ENCODE measurements at places on chromosomes 4 and X. TPM values are rescaled to one million over a fixed set of nuclear protein-coding genes. Genes with fewer than 3 reads are reported as not detected.

PDZD4 gene
- total RNA-seq, result 0.80 TPM

MAGEA8 gene
- not detected for total RNA-seq

DNA sequence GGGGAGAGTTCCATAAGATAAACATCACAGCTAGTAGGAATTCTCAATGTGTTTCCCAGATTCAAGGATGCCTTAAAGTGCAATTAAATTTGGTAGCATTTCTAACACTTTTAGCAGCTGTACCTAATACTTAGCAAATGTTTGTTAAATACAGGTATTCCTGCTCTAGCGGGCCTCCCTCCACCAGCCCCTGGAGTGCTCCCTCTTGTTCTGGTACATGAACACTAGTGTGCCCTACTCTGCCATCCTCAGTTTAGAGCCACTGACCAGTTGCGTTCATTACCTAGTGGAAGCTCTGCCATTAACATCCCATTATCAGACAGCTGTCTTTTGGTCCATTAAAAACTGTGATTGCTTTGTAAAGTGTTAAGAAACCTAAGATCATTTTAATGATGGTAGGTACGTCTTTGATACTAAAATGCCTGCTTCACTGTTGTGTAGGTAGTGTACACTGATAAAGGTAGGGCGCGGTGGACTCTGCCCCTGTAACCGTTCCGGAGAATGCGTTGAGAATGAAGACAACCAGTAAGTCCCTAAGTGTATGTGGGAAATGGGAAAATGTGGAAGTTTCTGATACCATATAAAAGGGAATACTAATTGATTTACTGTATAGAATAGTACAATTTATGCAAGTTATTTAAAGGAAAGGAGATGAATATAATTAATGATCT, 21.7 kb downstream of the KIAA0232 start:
- no peaks in the 10 kb centered on the region for H3K36me3 ChIP-seq
- no peak for DNase-seq
- H3K4me1 ChIP-seq, result no peaks in the 10 kb centered on the region
- H3K27ac ChIP-seq, result no peak overlapping the region
- no peak overlapping the region for H3K4me3 ChIP-seq

GRCh38 chr4:165378745-165379677, at the start of gene CPE:
CPE (plus strand) TSS chr4:165379008; CDS start chr4:165379222, 214 bp downstream.
- H3K36me3 ChIP-seq, result no peaks in the 10 kb centered on the region
- no peaks in the 10 kb centered on the region for H3K27me3 ChIP-seq
- peak; percentile 81 for DNase-seq
- peak within 1 kb of the TSS; percentile 91 for H3K27ac ChIP-seq
- peak within 1 kb of the TSS; percentile 82 for H3K4me3 ChIP-seq
- H3K4me1 ChIP-seq, result peaks cover 4% of the 10 kb centered on the region

DNA sequence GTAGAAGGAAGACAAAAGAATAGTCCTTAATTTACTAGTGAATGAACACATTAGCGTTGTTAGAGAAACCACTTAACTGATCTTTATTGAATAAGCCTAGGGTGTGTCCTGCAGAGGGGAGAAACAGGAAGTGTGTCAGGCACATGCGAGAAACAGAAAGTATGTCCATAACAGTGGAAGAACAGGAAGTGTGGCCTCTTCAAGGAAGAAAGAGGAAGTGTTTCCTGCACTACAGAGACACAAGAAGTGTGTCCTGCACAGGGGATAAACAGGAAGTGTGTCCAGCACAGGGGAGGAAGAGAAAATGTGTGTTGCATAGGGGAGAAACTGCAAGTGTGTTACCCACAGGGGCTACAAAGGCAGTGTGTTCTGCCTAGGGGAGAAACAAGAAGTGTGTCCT, 539.6 kb upstream of the PRKX start:
- no peak overlapping the region for H3K27ac ChIP-seq
- H3K27me3 ChIP-seq, result no peaks in the 10 kb centered on the region
- H3K4me1 ChIP-seq, result no peaks in the 10 kb centered on the region

All from breast epithelium (tissue), 4 donors.